ENCODE measurements at places on chromosomes 12 and 14. TPM values are rescaled to one million over a fixed set of nuclear protein-coding genes. Genes with fewer than 3 reads are reported as not detected.

Gene VTI1B
- 42.3 TPM for total RNA-seq

Gene RPGRIP1
- total RNA-seq, result 6.0 TPM

Gene TUNAR
- total RNA-seq, result 7.3 TPM

Gene CEBPE
- total RNA-seq, result not detected

Gene PAH
- 1.2 TPM for total RNA-seq

Gene KRT85
- not detected for total RNA-seq

All from cerebellum (tissue), 4 donors.